ENCODE measurements at places on chromosomes 12 and 14.

- DNase-seq, result no peak
Measured at GRCh38 chr12:93266-94005, 26.9 kb downstream of the IQSEC3 start.

- no peak for DNase-seq
Measured at GRCh38 chr12:68641138-68641537, 30.4 kb downstream of the RAP1B start.

DNA sequence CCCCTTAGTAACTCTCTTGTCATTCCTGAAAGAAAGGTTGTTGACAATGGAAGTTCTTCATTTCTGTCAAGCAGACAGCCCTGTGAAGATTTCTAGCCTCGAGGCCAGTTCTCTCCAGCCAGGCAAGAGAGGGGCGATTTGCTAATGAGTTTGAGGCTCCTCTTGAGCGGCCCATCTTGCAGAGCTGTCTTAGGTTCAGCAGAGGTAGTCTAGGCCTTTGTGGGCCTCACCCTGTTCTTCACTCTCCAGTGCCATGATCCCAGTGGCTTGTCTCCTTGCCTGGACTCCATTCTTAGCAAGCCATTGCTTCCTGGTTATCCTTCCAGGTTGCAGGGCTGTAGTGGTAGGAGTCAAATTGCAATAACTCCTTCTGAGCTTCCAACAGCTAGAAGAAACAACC lies 9.7 kb downstream of the TPH2 start:
- no peak for DNase-seq

- no peak for DNase-seq
Measured at GRCh38 chr14:100544506-100545141, 42.6 kb downstream of the BEGAIN start.

- no peak for DNase-seq
Measured at GRCh38 chr12:54831631-54832030, 22.7 kb upstream of the MUCL1 start.

DNA sequence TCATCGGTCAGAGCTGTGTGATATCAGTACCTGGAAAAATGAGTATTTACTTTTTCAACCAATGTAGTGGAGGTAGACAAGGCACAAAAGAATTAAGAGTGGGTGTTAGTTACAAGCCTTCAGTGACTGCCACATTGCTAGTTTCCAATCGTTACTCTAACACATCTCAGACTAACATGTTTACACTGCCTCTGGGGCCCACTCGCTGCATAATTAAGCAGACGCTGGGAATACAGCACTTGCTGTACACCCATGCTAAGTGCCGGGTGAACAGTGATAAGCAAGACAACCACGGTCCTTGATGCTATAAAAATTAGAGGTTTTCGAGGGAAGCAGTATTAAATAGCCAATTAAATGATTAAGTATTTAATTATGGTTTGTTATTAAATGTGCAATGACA lies 1147.6 kb downstream of the AACS start:
- no peak for DNase-seq

DNA sequence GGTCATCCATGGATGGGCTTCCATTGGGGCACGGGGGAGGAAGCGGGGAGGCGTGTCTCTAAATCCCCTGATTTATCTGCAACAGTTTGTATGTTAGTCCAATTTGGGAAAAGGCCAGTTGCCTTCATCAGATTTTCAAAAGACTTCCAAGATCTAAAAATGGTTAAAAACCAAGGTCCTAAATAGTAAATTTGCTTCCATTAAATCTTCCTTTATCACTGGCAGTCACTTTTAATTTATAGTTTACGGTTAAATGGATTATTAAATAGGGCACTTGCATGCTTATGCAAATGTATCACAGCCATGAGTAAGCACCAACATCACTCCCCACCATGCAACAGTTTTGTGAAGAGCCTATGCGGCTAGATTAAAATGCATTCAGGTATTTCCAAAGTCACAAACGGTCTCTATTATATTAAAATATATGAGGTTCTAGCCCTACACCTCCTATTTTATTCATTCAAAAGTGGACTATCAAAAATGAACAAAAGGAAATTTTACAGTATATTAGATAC lies 108.2 kb upstream of the GPHB5 start:
- DNase-seq, result no peak

- no peak for DNase-seq
Measured at GRCh38 chr14:35821564-35822411, 4.3 kb upstream of the BRMS1L start.

DNA sequence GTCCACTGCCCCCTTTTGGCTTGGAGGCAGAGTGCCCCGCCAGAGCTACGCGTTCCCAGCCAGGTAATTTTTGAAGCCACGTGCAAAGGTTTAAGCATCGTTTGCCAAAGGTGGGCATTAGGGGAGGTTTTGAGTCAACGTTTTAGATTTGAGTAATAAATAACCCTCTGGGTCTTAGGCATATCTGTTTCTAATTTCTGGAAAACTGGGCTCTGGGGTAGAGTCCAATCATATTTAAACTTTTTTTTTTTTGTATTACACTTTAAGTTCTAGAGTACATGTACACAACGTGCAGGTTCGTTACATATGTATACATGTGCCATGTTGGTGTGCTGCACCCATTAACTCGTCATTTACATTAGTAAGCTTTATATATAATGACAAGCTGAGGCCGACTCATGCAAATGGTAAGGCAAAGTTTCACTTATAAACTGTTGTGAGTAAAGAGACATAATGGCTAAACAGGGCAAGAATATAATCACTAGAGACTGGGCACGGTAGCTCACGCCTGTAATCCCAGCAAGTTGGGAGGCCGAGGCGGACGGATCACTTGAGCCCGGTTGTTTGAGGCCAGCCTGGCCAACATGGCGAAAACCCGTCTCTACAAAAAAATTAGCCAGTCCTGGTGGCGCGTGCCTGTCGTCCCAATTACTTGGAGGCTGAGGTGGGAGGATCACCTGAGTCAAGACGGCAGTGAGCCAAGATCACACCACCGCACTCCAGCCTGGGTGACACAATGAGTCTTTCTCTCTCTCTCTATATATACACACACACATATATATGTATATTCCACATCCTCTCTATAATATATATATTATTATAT lies 491 bp upstream of the NR2C1 start:
- no peak for DNase-seq

GRCh38 chr12:119115296-119115905 lies 63.3 kb upstream of the HSPB8 start:
- DNase-seq, result no peak

GRCh38 chr12:108052260-108052659 lies 76.8 kb upstream of the WSCD2 start:
- DNase-seq, result no peak

GRCh38 chr14:55579724-55580469 lies at the start of gene KTN1:
TSS of gene KTN1 (plus strand) at chr14:55580207. CDS start at chr14:55612049, 31,842 bp downstream.
- peak; percentile 74 for DNase-seq

Measured in stimulated activated CD8-positive, alpha-beta memory T cell treated with anti-CD3 and anti-CD28 coated beads, Interleukin-2, amount 100 ng/mL, for 1 hour (primary cell).